CD4-positive, alpha-beta T cell treated with Interleukin-1 beta for 1 hour (primary cell): ENCODE measurements at places on chromosomes 3 and 15.

DNA sequence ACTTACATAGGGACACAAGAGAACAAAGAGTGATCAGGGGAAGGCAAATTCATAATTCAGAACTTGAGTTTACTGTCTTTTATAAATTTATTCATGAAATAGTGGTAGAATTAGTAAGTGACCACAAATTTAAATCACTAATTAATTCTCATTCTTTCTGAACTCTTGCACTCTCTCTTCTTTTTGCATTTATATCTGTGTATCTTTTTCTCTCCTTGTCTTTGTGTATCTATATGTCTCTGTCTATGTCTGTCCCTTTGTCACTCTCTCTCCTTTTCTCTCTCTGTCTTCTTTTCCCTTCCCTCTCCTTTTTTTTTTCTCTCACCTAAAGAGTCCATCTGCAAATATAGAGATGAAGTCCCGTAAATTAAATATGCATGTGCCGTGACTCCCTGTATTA is 31.5 kb downstream of the RBMS3 start:
- DNase-seq: no peak

DNA sequence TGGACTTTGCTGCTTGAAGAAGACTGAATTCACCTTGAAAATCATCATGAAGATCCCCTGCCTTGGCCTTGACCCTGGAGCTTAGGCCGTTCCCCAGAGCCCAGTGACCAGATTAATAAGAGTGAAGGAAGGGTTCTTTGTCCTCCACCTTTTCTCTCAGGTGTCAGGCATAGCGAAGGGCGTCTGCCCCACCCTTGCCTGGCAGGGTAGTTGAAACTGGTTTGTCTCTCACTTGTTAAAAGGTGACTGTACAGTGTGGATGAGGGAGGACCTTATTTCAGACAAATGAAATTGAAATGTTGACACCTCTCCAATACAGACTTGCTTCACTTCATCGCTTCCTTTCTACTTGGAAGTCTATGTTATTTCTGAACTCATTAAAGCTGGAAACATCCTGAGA is 223.7 kb upstream of the BHLHE40 start:
- DNase-seq: no peak

DNA sequence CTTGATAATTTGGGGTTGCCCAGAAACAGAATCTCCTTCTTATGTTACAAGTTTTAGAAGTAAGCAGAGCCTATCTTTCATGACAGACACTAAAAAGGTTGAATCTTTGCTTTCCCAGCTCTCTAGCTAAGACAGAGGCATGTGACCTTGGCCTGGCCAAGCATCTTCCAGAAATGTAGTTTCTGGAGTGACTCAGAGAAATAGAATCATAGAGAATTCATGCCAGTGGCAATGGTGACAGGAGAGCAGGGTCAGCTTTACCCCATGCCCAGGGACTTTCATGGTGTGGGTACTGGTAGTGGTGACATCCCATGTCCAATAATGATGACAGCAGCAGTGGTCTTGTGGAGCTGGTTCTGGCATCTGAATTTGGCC is 4.0 kb upstream of the PARP6 start:
- no peak for DNase-seq

DNA sequence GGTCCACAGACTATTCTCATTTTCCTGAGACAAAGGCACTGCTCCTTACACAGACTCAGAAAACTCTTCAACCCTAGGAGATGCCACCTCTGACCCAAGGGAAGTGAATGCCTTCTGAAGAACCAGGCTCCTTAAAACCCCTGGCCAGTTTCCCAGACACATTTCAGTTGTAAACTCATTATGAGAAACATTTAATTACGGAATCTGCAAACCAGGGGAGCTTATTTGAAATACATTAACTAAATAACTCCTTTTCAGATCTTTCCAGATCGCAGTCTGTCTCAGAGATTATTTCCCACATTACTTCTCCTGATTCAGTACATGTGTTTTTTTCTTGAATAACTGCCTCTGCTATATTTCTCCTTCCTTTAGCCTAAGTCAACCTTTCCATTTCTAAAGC is 17.6 kb downstream of the MYO5A start:
- DNase-seq: no peak

- DNase-seq: no peak
These were observed 50.0 kb downstream of the AMOTL2 start for GRCh38 chr3:134323966-134324962.

DNA sequence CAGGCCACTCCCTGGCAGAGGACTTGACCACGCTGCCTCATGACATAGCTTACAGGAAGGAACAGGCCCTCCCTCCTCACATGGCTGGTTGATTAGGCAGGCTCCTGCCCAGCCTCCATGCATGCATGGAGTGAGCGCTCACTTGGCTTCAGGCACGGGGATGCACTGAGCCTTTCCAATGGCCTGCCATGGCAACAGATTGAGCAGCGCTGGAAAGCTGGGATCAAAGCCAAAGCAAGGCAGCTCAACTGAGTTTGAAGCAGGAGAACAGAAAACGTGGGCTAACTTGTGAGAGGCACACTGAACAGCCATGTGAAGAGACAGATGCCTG is 5.9 kb upstream of the GRAMD2A start:
- DNase-seq: no peak
